ENCODE measurements at places on chromosomes 4 and X.
A peak's percentile ranks its signal among the peaks of the same experiment; 100 is the strongest.

- no peak for DNase-seq
These were observed 12.7 kb downstream of the FRAS1 start for GRCh38 chr4:78069859-78070258.

DNA sequence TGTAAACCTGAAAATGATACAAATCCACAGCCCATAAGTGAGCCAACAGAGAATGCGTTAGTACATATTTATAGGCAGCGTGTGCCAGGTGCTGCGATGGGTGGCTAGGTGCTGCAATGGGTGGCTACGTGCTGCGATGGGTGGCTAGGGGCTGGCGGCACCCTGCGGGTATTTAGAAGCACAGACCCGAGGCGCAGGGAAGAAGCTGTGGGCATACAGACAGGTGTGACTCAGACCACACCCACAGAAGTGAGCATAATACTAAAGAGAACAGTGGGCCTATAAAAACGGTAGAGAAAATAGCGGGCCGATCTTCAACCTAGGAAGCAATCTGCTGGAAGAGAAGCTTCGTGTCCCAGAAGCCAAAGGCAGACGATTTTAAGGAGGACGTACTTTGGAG is 81.1 kb downstream of the FAT1 start:
- DNase-seq: no peak

DNA sequence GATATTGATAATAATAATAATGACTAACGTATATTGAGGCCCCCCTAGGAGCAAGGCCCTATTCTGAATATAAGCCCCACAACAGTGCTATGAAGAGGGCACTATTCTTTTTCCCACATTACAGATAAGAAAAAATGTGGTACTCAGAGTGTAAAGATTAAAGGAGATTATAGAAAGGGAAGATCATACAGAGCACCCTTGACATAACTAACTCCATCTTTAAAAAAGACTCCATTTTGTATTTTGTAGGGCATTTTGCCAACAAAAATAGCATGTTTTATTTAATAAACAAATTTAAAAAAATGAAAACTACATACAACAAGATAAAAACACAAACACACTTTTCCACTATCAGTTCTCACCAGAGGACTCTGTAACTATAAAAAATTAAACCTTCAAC is 42.1 kb downstream of the GUCY1A1 start:
- no peak for DNase-seq

DNA sequence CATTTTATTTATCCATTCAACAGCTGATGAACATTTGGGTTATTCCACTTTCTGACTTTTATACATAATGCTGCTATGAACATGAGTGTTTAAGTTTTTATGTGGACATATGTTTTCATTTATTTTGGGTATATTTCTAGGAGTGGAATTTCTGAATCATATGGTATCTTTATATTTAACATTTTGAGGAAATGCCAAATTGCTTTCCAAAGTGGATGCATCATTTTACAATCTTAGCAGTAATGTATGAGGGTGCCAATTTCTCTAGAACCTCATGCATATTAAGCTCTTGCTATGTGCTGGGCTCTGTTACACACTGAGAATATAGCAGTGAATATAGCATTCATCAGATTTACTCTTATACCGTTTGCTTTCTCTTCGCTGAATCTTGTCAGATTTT is 983.7 kb downstream of the STIM2 start:
- DNase-seq: no peak

- no peak for DNase-seq
These were observed 92.2 kb downstream of the DCTD start for GRCh38 chr4:182825003-182825402.

- no peak for DNase-seq
These were observed 160.8 kb downstream of the MGST2 start for GRCh38 chr4:139826426-139826825.

- DNase-seq: no peak
These were observed 45.6 kb upstream of the CCSER1 start for GRCh38 chr4:90081432-90082144.

DNA sequence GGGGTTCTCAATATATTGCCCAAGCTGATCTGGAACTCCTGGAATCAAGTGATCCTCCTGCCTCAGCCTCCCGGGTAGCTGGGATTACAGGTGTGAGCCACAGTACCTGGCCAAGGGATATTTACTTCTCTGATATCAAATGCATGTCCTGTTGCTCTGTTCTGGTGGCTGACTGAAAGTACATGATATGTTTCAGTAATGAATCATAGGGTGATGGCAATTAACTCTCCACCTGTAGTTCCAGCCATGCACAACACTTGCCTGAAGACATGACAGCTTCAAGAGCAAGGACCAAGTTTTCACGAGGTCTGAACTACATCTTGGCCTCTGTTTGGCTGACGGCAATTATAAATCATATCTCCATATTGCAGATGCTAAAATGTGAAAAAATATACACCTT is 9.1 kb downstream of the ZCCHC4 start:
- DNase-seq: no peak

DNA sequence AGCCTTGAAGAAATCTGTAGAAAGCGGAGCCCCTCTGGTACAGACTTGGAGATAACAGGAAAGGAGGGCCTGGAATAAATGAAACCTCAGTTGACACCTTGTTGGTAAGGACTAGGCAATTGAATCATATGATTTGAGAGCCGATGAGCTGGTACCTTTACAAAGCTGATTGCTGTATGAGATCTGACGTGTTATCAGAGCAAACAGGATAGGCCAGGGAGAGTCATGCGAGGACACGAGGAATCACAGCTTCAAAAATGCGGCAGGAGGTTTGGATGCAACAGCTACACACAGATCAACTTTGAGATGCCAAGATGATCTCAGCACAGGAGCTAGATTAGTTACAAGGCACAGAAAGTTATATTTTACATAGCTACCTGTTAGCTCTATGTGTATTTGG is 7.4 kb upstream of the SLC10A4 start:
- no peak for DNase-seq

DNA sequence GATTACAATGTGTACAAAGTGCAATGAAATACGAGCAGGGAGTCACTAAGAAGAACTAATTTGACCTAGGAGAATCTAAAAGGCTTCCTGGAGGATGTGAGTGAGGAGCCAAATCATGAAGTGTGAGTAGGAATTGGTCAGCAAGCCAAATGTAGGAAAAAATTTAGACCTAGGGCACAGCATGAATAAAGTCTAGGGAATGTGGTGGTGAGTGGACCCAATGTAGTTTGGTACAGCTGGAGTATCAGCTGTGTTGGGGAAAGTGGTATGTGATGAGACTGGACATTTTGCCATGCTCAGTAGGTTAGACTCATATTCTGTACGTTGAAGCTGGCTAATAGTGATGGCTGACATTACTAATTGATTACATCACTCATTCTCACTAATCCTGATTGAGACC is 191.0 kb downstream of the AFF2 start:
- no peak for DNase-seq

DNA sequence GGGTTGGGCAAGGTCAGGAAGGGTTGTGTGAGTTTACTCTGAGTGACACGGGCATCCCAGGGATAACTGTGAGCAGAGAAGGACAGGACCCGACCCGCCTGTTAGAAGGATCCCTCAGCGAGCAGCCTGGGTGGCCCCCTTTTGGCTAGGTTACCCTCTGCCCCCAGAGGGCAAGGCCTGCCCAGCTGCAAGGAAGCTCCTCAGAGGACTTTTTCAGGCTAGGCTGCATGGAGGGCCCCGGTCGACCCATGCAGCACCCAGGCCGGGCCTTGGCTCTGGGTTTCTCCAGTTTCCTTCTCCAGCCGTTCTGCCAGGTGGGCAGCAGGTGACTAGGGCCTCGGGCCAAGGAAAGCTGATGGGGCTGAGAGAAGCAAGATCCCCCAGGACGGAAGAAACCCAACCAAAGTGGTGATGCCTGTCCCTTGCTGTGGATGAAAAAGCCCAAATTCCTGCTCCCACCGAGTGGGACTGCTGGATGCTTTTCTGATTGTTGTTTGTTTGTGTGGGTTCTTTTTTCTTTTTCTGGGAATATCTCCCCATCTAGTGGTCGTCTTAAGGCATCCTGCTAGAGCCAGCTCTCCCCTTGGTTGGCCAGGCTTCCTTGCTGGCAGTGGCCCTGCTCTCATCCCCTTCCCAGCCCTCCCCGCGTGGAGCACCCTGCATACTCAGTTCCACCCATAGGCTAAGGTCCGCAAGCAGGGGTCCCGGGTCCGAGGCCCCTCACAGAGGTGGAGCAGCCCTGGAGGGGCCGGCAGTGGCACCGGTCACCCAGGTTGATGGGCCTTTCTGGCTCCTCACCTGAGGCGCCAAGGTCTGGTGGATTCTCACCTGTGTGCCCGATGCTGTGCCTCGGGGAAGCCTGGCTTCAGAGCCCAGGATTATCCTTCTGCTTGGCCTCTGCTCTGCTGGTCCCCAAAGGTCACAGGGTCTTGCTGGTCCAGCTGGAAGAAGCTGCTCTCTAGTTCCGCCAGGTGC is 1.8 kb downstream of the ZFP92 start:
- DNase-seq: no peak

- no peak for DNase-seq
These were observed 1074.0 kb downstream of the PCDH18 start for GRCh38 chr4:136458326-136458725.

DNA sequence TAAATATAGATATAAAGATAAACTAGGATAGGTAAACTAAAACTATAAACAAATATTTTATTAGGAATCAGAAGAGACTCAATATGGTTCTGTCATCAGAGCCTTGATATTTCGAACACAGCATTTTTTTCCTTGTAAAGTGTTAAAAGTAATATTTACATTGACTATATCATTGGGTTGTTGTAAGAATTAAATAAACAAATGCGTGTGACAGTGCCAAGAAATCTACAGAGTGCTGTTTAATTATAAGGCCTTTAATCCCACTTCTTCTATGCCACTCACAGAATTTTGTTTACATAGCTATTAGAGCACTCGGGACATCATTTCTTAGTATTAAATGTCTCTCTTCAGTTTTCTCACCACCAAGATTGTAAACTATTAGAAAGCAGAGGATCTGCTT is 807.4 kb downstream of the FSTL5 start:
- no peak for DNase-seq

DNA sequence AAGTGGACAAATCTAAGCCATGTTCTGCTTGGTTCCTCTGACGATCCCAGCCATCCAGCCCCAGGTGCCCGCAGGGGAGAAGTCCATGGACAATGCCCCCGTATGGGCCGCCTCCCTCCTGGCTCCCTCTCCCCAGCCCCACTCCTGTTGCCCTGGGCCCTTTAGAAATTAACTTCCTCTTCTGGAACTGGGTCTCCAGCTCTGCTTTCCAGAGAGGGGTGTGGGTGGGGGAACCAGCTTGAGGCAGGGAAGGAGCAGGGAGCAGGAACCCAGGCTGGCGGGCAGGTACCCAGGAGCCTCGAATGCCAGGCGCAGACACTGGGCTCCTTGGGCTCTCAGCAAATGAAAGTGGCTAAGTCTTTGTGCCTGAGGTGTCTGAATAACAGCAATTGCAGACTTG is 12.7 kb upstream of the ABLIM2 start:
- DNase-seq: no peak

DNA sequence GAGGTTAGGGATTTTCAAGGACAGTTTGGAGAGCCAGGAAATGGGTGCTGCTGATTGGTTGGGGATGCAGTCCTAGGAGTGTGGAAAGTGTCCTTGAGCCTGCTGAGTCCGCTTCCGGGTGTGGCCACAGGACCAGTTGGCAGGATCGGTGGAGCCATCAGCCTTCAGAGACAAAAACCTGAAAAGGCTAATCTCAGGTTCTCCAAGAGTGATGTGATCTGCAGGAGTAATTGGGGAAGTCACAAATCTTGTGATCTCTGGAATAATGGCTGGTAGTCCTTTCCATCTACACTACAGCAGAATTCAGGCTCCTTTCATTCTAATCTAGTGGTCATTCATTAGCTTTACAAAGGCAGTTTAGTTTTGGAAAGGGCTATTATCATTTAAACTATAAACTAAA is 55.9 kb upstream of the BMP2K start:
- no peak for DNase-seq

DNA sequence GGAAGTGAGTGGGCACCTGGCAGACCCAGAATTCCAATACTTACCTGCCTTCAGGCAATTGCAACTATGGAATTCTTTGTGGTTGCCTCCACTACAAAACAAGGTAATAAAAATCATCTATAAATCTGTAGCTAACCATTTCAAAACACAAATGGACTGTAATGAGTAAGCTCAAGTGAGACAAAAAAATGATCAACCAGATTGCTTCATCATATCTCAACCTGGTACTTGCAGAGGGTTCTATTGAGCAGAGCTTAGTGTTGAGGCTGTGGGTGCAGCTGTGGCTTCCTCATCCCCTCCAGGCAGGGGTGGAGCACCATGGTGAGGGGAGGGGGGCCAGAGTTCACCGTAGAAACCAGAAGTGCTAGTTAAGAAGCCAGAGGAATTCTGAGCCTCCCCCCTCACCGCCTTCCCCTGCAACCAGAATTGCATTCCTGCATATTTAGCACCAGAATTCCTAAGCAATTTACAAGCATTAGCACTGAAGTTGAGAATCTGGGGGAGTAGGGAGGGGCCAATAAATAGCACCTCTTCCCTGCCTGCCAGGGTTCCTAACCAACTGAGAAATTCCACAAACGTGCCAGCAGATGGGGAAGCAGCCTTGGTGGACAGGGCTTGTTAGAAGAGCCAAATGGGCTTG is 11.5 kb downstream of the CTAG1A start:
- peak; percentile 51 for DNase-seq

DNA sequence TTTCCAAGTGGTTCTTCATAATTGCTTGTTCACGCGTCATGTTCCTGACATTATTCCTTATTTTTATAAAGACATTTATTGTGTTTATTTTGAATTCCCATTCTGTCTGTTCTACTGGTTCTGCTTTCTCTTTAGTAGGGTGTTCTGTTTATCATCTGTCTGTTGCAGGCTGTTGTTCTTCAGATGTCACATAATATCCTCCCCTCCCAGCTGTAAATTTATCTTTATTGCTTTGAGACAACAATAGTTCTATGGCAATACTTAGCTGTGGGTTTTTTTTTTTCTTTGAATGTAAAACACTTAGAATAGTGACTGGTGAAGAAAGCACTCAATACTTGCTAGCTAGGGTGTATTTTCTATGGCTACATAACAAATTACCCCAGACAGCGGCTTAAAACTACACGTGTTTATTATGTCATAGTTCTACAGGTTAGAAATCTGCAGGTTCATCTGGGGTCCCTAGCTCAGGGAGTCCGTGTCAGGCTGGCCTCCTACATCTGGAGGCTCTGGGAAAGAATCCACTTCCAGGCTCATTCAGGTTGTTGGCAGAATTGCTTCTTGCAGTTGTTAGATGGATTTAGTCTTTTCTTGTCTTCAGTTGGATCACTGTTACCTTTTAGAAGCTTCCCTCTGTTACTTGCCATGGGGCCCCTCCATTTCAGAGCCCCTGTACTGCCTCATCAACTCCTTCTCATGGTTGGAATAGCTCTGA is 63.4 kb upstream of the ENPEP start:
- no peak for DNase-seq

DNA sequence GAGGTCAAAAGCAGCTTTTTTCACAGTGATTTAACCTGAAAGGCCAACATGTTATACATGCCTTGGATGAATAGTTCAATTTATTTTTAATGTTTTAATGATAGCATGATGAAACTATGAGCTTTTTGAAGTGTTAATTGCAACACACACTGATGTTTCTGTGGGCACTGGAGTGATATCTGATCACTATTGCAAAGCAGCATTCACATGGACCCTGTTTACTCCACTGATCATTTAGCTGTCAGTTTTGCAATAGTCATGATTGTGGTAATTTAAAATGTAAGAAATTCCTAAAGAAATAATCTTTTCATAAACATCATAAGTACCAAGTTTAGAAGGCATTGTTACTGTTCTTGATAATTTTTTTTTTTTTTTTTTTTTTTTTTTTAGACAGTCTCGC is 74.1 kb downstream of the ARSJ start:
- DNase-seq: no peak

GRCh38 chr4:86973668-86974067 is 38.9 kb downstream of the AFF1 start:
- DNase-seq: no peak

- no peak for DNase-seq
These were observed 69.2 kb downstream of the STK32B start for GRCh38 chr4:5120468-5120867.
